ENCODE measurements at places on chromosomes 1 and 21.

DNA sequence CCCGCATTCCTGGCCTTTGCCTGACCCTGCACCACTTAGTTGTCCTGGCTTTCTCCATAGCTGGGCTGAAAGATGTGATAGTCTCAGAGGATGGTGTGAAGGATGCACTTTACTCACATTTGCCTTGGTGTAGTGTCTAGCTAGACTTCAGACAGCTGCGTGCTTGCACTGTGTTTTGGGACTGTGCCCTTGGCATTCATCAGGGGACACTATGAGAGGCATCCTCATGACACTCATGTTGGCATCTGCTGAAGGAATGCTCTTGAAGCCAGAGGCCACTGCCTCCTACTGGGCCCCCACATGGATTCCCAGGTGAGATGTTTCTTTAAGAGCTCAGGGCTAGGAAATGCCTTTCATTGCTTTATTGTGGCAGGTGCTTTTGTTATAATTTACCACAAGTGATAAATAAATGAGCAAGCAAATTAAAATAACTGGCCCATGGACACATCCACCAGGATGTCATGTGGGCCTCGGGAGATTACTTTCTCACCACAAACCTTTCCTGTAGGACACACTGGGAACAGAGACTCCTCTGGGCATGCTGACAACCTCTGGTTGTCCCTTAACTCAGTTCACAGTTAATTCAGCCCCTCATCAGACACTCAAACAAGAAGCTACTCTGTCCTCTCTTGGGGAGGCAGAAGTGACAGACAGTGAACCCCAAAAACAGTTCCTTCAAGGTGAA, 99.4 kb upstream of the SPATA6 start:
- DNase-seq: no peak

GRCh38 chr1:164868990-164869389, 310.0 kb downstream of the PBX1 start:
- DNase-seq: no peak

DNA sequence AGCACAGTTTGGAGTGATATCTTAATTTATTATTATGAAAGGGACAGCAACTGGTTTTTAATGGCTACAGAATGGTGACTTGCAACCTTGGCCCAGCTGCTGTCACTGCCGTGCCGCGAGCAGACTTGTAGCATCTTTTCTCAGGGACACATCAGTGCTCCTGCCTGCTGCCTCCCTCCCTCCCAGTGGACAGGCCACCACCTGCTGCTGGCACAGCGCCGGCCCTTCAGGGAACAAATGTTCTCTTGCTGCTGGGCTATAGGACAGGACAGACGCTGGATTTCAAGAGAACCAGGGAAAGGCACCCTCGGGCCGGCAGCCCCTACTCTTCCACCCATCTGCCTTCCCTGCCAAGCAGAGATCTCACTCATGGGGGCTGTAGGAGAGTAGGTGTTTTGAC, 413.8 kb upstream of the NFIA start:
- no peak for DNase-seq

DNA sequence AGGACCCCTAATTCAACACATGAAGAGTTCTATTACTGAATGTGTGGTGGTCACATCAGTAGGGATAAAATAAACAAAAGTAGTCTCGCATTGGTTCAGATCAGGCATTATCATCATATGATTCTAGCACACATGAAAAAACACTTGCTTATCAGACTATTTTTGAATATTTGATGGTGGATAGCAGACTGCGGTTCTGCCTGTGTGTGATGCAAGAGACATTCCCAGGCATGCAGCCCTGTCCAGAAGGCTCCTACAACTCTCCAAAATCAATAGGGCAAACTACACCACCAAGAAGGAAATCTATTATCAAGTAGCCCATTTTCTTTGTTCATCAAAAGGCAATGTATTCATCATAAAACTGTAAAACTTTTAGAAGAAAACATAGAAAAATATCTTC, 304.7 kb downstream of the DUSP10 start:
- DNase-seq: no peak

DNA sequence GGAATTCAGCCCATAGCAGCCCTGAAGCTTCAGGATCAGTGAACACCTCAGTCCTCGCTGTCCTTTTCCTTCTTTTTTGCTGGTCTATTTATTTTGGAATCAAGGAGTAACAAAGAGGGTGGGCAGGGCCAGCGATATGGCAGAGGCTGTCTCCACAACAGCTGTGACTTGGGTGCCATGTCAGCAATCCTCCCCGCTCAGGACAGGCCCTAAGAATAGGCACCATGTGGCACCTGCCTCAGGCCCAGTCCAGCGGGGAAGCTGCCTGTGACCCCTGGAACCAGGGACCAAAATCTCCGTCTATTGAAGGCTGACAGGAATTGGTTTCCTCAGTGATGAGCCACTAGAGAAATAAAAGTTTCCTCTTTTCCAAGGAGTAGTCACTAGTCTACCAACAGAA, 58.6 kb upstream of the TNR start:
- no peak for DNase-seq

DNA sequence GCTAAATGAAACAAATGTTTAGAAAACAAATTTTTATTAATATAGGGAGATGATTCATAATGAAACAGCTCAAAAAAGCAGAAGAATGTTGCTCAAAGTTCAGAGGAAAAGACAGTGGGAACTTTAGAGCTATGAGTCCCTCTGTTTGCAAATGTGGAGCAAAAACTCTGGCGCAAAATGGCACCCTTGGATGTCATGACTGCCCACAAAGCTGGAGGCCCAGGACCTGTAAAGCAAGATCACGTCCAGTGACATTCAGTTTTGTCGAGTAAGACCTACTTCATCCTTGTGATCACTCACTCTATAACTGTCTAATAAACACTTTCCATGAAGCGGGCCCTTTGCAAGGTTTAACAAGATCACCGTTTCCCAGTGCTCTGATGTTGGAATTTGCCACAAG, 9.1 kb upstream of the EXO1 start:
- no peak for DNase-seq

GRCh38 chr1:150551051-150551783, 2.0 kb downstream of the ADAMTSL4 start:
- no peak for DNase-seq
